ENCODE measurements at places on chromosomes 6 and 20.

- no peak for DNase-seq
Measured at GRCh38 chr20:57727863-57728262, 18.0 kb upstream of the PMEPA1 start.

GRCh38 chr20:10857352-10858070, 183.7 kb upstream of the JAG1 start:
- DNase-seq = no peak

GRCh38 chr6:3876866-3877265, 27.7 kb downstream of the FAM50B start:
- DNase-seq = no peak

DNA sequence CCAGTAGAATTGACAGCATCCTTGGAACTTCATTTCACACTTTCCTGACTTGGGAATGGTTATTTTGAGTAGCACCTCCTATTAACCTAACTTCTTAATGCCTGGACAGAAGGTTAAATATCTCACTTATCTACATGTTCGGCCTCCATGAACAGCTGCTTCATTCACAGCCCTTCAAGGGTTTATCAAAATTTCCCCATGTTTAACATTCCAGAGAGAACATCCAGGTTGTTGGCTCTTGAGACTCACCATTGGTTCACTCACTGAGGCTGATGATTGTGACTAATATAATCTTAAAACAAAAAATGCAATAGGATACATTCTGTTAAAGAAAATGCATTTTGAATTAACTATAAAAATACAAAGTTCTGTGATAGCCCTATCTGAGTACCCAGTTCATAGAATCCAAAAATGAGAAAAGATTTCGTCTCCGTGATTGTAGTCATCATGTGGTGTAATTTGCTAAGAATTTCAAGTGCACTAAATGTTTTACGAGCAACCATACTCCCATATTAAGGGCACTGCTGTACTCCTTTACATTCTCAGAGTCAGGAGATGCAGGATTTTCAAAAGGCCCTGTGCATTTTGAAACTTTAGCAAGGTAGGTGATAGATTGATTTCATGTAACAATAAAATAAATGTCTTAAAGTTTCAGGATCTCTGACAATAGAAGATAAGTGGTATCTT, 260.6 kb upstream of the TAB2 start:
- peak; percentile 21 for DNase-seq

DNA sequence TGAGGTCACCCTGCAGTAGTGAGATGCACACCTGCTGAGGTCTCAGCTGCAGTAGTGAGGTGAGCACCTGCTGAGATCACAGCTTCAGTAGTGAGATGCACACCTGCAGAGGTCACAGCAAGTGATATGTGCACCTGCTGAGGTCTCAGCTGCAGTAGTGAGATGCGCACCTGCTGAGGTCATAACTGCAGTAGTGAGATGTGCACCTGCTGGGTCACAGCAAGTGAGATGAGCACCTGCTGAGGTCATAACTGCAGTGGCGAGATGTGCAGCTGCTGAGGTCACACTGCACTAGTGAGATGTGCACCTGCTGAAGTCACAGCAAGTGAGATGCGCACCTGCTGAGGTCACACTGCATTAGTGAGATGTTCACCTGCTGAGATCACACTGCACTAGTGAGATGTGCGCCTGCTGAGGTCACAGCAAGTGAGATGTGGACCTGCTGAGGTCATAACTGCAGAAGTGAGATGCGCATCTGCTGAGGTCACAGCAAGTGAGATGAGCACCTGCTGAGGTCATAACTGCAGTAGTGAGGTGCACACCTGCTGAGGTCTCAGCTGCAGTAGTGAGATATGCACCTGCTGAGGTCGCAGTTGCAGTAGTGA, 20.8 kb downstream of the ZDHHC14 start:
- no peak for DNase-seq

DNA sequence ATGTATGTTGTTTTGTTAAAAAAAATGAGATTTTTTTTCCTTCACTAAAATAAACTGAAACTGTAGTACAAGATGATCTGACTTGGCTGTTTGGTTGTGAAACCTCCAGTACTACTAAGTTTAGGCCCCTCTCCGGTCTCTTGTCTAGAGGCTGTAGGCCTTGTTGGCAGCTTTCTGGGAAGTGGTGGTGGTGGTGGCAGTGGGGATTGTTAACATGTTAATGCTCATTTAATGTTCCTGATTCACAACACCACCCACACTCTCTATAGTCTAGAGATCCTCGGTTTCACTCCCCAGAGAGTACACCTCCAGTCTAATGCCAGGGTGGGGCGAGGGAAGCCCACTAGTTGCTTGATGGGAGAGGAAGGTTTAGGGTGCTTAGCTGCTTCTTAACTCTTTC, 24.1 kb downstream of the STK4 start:
- no peak for DNase-seq

- no peak for DNase-seq
Measured at GRCh38 chr6:71468841-71469700, 180.5 kb downstream of the OGFRL1 start.

DNA sequence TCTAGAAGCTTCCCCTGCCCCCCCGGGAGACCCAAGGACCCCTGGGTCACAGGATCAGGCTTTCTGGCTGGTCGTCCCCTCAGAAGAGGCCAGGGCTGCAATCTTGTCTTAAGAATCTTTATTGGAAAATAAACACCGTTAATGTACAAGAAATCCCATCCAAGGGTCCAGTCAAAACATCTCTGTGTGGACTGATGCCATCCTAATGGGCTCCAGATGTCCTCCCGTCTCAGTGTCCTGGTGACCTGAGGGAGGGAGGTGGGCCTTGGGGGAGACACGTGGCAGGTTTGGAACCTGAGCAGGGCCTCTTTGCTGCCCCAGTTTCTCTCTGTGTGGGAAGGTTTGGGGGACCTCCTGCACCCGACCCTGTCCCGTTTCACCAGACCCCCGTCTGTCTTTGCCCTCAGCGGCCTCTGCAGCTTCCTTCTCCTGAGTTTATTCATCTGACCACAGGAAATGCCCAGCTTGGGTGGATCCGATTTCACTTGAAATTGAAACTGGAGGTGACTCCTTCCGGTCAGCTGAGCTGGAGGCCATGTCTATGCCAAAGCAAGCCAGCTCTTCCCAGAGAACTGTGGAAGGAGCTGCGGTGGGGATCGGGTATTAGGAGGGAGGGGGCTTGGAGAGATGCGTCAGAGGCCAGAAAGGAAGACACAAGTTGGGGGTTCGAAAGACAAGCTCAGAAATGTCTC, 75.1 kb downstream of the SLC2A10 start:
- DNase-seq = no peak

GRCh38 chr6:35181933-35182612, 31.7 kb upstream of the SCUBE3 start:
- DNase-seq = peak; percentile 82

DNA sequence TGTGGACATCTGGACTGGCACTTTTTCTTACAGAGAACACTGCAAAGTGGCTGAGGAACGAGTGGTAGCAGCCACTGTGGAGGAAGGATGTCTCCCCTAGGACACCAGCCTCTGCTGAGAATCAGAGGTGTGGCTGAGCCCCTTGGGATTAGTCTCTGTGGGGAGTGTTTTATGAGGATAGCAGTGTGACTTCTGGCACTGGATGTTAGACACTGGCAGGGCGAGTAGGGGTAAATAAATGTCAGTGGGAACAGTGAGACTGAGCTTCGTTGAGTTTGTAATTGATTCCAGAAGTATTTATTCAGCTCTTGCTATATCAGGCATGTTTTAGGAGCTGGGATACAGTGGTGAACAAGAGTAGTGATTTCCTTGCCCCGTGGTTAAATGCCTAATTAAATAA, 124.0 kb downstream of the JARID2 start:
- DNase-seq = peak; percentile 37

- peak; percentile 28 for DNase-seq
Measured at GRCh38 chr6:89350281-89350966, 2.1 kb downstream of the UBE2J1 start.

GRCh38 chr6:162833776-162834175, 106.0 kb downstream of the PACRG start:
- no peak for DNase-seq

DNA sequence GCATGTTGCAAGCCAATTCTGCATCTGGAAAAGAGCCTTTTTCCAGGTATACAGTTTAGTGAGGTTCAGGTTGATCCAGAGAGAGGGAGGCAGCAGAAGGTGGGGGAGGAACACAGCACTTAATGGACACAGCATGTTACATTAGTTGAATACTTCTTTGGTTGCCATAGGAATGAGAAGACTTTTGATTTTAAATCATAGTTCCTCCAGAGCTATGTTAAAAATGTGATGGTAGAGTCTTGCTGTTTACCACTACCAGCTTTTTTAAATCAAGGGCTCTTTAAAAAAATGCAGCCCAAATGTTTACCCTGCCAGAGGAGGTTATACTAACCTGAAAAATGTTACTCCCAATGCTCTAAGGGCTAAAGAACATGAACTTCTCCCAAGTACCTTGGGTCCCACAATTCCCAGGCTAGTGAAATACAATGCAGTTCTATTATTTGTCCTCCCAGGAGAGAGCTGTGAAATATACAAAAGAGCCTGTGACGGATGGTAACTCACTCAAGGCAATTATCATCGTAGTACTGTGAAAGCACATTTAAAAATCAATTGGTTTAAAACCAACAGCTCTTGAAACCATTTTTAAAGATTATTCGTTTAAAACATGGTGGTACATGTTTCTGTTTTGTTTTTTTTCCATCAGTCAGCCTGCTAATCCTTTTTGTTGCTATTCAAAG, 6.9 kb upstream of the PHACTR1 start:
- DNase-seq = no peak

GRCh38 chr6:44438827-44439226, 51.3 kb downstream of the CDC5L start:
- no peak for DNase-seq

GRCh38 chr6:68240726-68241125, 394.4 kb upstream of the ADGRB3 start:
- DNase-seq = no peak

DNA sequence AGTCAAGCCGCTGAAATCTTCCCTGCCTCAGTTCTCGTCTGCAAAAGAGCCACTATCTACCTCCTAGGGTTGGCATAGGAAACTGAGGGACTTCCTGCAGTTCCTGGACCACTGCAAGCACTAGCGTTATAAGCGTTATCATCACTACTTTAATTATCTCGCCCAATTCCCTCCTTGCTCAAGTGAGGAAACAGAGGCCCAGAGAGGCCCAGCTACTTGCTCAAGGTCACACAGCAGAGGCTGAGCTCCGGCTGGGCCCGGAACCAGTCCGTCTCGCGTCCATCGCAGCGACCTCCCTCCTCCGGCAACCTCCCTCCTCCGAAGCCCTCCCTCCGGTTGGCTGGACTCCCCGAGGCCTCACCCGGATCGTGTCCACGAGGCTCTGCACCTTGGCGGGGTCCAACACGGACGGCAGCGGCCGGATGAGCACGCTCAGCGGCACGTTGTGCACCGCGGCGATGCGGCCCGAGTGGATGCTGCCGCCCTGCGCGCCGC, 338 bp downstream of the SRXN1 start:
- DNase-seq = peak; percentile 77

- no peak for DNase-seq
Measured at GRCh38 chr6:112144145-112144926, 56.9 kb downstream of the FAM229B start.

DNA sequence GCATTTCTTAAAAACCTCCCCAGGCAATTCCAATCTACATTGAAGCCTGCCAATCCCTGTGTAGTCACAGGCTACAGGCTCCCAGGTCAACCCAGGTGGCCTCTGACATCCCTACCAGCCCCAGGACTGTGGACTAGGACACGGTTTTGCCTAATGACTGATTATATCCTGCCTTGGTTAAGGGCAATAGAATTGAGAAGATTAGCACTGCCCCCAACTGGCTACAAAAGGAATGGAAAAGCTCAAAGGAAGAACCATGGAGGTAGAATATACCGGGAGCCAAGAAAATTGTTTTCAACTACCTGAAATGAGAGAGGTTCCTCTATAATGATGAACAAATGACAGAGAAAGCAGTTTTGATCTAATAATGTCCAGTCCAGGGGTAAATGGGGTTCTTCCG, 421.1 kb upstream of the AGPAT4 start:
- DNase-seq = peak; percentile 17

DNA sequence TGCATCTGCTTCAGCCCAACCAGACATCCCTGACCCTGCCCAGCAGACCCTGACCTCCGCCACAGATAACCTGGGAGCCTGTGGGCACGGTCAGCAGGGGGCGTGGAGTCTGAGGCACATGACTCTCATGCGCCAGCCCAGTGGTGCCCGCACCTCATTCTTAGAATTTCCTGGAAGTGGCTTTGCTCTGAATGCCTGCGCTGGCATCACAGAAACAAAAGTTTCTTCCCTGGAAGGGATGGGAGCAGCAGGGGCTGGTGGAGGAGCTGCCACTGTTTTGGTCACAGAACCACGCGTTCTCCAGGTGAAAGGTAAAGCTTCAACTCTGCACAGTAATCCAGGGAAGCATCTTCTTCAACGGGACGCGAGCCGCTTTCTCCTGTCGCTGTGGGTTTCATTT, 67.9 kb upstream of the DUSP22 start:
- no peak for DNase-seq

DNA sequence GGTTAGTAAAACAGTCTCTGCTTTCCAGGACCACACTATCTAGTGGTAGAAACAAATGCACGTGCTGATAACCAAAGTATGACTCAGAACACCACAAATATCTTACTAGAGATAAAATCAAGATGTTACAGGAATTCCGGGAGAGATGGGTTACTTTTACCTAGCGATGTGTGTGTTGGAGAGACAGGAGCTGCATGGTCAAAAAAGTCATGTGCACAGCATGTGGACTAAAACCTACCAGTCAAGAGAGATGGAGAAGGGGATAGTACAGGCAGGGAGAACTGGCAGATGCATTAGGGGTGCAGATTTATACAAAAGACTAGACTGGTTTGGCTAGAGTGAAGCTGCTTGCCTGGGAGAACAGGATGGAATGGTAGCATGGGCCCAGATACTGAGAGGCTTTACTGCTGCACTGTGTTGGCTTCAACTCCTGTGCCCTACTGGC, 75.3 kb upstream of the MRAP2 start:
- DNase-seq = peak; percentile 28

GRCh38 chr6:64256483-64256882, 620.9 kb downstream of the PHF3 start:
- DNase-seq = no peak

GRCh38 chr20:16488086-16488485, 85.2 kb downstream of the KIF16B start:
- DNase-seq = no peak

DNA sequence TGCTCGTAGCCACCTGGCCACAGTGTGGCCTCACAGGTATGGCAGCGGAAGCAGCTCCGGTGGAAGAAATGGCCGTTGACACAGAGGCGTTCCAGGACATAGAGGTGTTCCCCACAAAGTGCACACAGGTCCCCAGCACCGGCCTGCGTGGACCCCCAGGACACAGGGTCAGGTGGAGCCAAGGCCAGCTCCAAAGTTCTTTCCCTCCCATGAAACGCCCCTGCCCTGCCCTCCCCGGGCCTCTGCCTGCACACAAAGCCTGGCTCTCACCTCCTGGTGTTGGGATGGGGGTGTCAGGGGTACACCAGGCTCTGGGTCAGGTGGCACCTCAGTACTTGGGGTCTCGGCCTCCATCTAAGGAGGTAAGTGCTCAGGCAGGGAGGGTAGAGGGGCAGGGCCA, 6.6 kb downstream of the SMPD2 start:
- DNase-seq = no peak

DNA sequence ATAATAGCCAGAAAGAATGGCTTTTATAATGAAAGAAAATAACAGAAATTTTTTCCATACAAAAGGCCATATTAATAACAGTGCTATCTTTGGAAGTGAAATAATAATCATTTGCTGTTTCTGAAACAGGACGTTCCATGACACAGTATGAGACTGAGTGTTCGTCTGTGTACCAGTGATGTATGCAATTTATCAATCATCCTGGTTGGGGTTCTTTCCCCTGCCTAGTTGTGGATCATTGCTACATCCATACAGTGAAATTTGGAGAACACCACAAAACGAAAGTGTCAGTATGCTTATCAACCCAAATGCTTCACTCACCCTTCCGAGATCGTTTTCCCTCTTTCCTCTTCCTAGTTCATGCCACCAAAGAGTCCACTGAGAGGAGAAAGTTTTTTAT, 151.4 kb upstream of the PRDM1 start:
- no peak for DNase-seq
